ENCODE measurements at places on chromosomes 6 and 20.
A peak's percentile ranks its signal among the peaks of the same experiment; 100 is the strongest.

- no peak for DNase-seq
Measured at GRCh38 chr6:37005827-37006567, 542 bp downstream of the FGD2 start.

DNA sequence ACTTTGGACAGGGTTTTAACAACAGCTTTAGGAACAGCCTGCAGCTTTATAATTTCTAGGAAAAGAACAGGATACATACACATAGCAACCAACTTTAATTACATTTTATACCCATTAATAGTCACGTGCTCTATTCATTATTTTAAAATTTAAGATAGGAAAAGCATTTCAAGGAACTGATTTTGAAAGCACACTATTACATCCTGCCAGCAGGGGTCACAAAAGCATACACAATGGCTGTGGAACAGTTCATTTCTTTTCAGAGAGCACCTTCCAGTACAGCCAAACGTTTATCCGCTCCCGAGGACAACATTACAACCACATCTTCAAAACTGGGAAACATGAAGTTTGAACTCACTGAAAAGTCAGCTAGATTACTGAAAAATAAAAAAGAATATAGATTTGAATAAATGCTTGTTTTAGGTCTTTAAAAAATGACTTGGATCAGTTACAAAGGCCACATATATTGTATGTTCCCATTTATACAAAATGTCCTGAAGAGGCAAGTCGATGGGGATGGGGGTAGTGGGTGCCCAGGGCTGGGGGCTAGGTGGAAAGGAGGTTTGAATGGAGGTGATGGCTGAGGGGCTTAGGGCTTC is 104.6 kb upstream of the EXOC2 start:
- DNase-seq = peak; percentile 13

DNA sequence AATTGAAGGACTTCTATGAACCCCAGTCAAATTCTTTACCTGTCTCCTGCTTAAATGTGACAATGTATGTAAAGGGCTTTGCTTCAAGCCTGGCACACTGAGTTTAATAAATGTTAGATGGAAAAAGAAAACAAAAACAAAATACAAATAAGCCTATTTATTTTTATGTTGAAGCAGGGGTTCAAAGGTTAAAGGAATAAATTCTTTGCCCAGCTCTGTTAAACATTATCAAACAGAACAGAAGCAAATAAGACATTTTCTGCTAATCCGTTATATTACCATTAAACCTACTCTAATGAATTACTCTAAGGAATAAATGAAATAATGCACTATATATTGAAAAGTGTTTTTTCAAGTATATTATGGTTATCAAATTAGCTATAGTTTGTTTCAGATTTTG is 182.5 kb upstream of the CEP162 start:
- DNase-seq = no peak

- DNase-seq = no peak
Measured at GRCh38 chr6:152305672-152306071, 331.5 kb downstream of the SYNE1 start.

DNA sequence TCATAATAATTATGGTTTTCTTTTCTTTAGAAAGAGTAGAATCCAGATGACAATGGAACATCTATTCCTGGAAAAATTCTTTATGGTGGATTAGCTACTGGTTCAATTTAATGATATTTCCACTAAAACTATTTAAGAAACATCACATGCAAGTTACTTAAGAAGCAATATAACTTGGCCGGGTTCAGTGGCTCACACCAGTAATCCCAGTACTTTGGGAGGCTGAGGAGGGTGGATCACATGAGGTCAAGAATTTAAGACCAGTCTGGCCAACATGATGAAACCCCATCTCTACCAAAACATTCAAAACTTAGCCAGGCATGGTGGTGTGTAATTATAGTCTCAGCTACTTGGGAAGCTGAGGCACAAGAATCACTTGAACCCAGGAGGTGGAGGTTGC is 65.9 kb upstream of the SMLR1 start:
- DNase-seq = no peak

DNA sequence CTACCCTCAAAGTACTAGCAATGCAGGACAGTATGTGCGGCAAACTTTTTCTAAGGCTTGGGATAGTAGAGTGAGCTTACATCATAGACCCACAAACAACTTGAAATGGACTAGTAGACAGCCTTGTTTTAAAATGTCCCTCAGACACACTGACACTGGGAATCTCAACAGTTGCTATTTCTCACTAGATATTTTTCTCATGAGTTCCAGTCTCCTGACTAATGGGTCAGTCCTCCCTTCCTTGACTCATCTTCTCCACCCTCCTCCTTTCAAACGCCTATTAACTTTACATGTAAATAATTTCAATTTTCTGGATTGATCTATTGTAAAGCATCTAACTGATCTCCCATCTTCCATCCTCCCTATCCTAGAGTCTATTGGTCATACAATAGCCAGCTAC is 308.3 kb upstream of the PREP start:
- DNase-seq = no peak

GRCh38 chr6:135782546-135782945 is 69.0 kb upstream of the PDE7B start:
- no peak for DNase-seq

DNA sequence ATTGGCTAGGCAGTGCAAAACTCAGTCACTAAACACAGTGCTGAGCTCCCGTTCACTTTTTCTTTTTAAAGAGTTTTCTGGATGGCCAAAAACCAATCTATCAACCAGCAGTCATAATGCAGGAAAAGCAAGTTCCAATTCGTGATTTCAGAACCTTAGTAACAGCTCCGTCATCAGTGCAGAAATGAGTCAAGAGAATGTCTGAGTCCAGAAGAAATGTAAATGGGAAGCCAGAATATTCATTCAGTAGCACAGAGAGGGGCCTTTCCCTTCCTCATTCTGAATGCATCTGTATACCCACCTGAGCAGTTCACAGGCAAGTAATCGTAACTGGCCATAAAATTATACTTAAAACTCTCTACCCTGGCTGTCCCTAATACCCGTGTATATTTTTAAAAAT is 20.4 kb downstream of the HUS1B start:
- no peak for DNase-seq

GRCh38 chr6:108689272-108690161 is 128.8 kb downstream of the FOXO3 start:
- DNase-seq = no peak

GRCh38 chr20:33656010-33656782 is 5.9 kb upstream of the C20orf144 start:
- DNase-seq = no peak

DNA sequence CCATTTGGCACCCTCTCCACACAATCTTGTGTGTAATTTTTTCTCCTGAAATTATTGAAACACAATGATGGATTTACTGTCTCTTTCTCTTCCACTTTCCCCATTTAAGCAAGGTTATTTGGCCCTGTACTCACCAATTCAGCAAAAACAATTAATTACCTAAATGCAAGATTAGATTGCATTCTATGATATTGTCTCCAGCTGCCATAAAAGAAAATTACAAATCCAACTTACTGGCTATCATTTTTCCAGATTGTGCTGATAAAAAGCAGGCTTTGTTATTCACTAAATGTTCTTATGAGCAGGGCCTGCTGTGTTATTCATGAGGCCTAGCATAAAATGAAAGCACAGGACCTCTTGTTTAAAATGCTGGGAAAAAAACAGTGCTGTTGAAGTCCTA is 95.8 kb upstream of the IRAK1BP1 start:
- DNase-seq = no peak

- no peak for DNase-seq
Measured at GRCh38 chr6:35248300-35248699, 11.2 kb upstream of the ZNF76 start.

- DNase-seq = no peak
Measured at GRCh38 chr20:44496976-44497375, 21.3 kb downstream of the TTPAL start.

DNA sequence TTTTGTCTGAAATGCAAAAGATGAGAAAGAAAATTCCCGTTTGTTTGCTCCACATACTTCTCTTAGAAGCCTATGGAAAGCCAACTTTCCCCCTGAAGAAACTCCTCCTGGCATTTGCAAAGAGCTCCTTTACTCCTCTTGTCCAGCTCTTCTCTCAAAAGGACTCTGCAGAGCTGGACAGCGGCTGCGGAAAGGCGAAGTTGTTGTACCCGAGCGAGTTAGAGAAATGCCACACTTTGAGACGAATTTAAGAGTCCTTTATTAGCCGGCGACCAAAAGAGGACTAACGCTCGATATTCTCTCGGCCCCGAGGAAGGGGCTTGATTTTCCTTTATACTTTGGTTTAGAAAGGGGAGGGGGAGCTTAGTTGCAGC is 157.8 kb downstream of the TRIM27 start:
- DNase-seq = no peak

- DNase-seq = no peak
Measured at GRCh38 chr20:35934050-35934449, 20.3 kb downstream of the SCAND1 start.

DNA sequence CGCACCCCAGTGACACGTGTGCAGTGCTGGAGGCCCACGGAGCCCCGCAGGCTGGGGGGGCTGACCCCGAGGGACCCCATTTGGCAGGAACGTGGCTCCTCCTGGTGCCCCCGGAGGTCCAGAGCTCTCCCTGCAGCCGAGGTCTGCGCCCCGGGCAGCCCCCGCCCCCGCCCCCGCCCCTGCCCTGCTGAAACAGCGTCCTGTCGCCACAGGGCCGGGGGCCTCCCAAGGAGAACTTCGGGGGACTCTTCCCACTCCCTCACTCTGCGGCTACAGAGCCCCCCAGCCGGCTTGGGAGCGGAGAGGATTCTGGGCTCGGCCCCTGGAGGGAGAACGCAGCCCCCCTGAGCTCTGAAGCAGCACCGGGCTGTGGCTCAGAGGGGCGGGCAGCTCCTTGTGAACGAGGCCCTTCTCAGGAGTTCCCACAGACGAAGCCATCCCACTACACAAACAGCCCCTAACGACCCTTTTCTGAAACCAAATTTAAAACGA is 115.2 kb downstream of the DLL1 start:
- DNase-seq = no peak

GRCh38 chr6:169490246-169490641 is 211.6 kb downstream of the WDR27 start:
- no peak for DNase-seq

DNA sequence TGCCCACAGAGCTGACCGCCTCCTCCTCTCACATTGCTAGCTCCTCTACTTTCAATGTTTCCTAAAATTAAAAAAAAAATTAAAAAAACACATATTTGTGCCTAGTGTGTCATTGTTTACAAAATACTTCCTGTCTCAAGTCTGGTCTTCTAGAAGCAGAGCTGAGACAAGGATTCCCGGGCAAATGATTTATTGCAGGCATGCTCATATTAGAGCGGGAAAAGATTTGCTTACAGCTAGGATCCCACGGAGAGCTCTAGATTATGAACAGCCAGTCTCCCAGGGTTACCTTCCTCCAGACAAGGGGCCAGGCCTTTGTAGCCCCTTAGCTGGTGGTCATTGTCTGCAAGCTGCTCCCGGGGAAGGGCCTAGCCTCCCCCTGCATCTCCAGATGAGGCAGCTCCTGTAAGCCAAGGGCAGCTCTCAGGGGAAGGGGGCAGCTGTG is 9.4 kb downstream of the PACSIN1 start:
- DNase-seq = no peak

DNA sequence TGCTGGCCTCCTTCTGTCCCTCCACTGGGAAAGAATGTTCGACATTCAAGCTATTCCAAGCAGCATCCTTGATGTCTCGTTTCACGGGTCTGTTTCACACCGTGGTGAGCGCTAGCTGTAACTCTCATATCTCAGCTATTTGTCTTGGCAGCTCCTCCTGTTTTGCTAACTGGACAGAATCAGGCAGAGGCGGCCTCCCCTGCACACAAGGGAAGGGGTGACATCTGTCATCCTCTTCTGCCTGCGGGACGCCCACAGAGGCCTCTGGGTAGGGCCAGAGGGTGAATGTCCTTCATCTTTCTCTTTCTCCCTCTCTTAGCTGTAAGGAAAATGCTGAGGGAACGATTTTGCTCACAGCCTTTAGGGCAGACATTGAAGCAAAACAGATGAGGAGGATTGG is 232.8 kb upstream of the GMDS start:
- DNase-seq = no peak

DNA sequence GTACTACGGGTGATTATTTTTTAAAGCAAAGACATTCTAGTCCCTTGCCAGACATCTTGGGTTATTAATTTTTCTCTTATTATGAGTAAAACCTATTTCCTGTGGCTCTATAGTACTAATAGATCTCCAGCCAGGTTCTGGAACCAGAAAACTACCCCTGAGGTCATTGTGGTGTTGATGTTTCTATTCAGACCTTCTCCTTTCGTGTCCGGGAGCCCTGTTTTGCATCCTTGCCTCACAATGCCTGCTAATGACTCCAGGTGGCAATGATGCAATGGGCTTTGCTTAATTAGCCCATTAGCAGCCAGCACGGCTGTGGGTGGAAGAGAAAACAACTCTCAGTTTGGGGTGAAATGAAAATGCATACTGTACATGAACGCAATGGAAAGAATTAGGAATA is 62.9 kb upstream of the ARG1 start:
- no peak for DNase-seq

- DNase-seq = no peak
Measured at GRCh38 chr6:160348223-160349019, at the start of gene SLC22A3. Gene SLC22A3, plus strand, starts transcription at chr6:160348378. Its CDS starts 42 bp downstream, at chr6:160348420.

DNA sequence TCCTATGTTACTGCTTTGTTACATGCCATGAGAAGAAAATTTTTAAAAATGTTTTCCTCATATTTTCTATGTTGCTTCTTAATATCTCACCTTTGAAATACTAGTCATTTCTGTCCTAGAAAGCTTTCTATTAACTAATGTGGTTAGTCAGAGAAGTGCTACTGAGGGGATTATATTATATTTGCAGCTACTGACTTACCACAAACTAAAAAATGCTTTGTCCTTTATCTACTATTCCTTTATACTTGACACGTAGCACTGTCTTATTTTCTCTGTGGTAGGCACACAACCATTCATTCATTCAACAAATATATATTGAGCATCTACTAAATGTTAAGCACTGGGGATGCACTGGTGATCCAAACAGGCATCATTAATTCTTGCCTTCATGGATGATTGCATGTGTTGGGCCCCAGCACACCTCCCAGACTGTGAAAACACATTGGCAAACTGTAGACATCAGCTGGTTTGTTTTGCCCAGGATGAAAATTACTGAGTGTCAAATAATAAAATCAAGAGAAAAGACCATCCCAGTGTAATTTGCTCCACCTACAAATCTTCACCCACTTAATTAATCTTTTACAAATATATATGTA is 10.7 kb upstream of the MLIP start:
- DNase-seq = no peak

DNA sequence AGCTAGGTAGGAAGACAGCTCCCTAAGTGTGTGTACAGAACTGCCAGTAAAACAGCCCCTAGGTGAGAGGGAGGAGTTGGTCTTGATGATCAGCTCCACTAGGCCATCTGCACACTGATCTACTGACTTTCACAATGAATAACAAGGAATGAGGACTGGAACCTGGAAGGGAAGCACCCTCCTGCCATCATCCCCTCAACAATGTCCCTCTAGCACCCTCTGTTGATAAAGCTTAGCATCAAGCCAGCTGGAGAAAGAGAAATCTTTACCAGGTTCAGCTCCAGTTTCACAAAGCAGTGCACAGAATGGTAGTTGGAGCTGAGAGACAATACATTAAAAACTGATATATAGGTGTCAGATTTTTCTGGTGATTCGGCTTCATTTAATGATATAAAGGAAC is 57.2 kb upstream of the IRAK1BP1 start:
- no peak for DNase-seq

Measured in CD4-positive, alpha-beta T cell treated with Interleukin-6 at 100 ng/mL for 8 hours (primary cell).